Breast epithelium (tissue), 4 donors: ENCODE measurements at places on chromosomes 5 and 9. TPM values are rescaled to one million over a fixed set of nuclear protein-coding genes. Genes with fewer than 3 reads are reported as not detected.

DNA sequence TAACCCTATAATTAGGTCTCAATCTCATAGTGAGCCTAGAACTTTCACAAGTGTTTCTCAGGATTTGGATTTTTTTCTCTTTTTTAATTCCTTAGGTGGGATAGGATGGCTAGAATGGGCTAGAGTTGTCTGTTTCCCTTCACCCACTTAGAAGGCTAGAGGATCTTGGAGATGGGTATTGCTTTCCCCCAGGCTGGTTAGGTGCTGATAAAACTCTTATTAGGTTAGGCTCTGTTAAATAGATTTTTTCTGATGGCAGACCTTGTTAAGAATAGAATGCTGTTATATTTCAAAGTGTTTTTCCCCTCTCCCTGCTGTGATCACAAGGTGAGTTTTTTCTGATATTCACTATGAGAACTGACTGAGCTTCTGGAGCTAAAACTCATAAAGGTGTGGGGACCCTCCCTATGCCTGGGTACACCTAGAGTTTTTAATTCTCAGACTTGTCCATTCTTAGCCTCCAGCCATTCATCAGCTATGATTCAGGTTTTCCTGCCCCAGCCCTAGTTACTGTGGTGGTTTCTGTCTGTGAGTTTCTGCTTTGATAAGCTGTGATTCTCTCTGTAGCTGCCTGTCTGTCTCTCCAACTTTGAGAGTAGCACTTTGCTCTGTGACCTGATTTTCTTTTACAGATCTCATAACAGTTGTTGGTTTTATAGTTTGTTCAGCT is 132.4 kb downstream of the HACD4 start:
- H3K27ac ChIP-seq, result no peak overlapping the region
- H3K27me3 ChIP-seq, result no peaks in the 10 kb centered on the region
- no peak for DNase-seq
- no peaks in the 10 kb centered on the region for H3K4me1 ChIP-seq
- no peak overlapping the region for H3K4me3 ChIP-seq
- H3K36me3 ChIP-seq, result no peaks in the 10 kb centered on the region

DNA sequence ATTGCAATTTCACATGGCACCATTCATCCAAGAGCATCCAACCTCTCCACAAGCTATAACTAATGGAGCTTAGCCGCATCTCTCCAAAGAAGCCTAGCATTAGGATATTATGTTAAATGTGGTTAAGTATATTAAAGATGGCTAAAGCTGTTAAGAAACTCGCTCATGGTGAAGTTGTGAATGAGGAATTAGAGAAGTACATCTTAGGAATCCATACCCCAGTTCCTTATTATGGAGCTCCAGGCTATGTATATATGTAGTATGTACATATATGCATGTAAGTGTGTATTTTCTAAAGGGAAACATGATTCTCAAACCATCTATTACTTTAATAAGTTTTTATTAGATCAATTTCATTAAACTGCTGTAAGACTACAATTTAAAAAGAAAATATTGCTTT is 26.4 kb downstream of the LURAP1L start:
- no peaks in the 10 kb centered on the region for H3K27me3 ChIP-seq
- H3K4me3 ChIP-seq, result no peak overlapping the region
- H3K27ac ChIP-seq, result no peak overlapping the region
- no peaks in the 10 kb centered on the region for H3K4me1 ChIP-seq
- DNase-seq, result no peak

GRCh38 chr9:21919377-21920362 is 74.5 kb downstream of the CDKN2A start:
- no peak overlapping the region for H3K4me3 ChIP-seq
- H3K36me3 ChIP-seq, result no peaks in the 10 kb centered on the region
- no peak for DNase-seq

DNA sequence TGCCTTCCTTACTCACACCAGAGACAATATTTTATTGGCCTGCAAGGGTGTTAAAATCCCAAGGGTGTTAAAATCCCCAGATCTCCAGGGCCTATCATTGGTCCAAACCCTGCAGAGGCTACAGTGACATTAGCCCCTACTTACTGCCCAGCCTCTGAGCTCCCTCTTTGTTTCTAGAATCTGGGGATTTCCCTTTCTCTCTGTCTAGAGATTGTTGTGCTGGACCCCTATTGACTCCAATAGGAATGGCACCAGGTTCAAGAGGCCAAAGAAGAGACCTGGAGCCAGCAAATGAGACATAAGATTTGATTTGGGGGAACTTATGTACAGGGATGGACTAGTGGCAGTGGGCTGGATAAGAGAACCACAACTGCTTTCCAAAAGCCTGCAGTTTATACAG is 53.3 kb upstream of the ZBED3 start:
- no peaks in the 10 kb centered on the region for H3K4me1 ChIP-seq
- no peak overlapping the region for H3K4me3 ChIP-seq
- no peak overlapping the region for H3K27ac ChIP-seq

GRCh38 chr9:4792054-4792571 is 631 bp upstream of the RCL1 start:
- no peaks in the 10 kb centered on the region for H3K27me3 ChIP-seq
- H3K4me3 ChIP-seq, result peak overlapping the region; percentile 74
- no peaks in the 10 kb centered on the region for H3K36me3 ChIP-seq
- peaks cover 6% of the 10 kb centered on the region for H3K4me1 ChIP-seq
- no peak for DNase-seq
- H3K27ac ChIP-seq, result peak overlapping the region; percentile 48

DNA sequence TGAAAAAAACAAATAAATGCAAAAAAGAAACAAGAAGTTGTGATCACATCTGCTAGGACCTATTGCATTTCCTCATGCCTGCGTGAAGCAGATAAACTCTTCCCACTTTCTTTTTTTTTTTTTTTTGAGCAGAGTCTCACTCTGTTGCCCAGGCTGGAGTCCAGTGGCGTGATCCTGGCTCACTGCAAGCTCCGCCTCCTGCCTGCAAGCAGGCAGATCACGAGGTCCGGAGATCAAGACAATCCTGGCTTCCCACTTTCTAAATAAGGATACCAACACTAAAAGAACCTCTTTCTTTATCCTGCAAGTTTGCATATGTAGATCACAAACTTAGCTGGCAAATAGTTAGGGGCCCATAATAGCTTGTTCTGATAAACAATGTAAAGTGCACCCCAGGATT is 128.6 kb downstream of the ASTN2 start:
- no peak overlapping the region for H3K4me3 ChIP-seq
- no peak overlapping the region for H3K27ac ChIP-seq
- no peaks in the 10 kb centered on the region for H3K4me1 ChIP-seq
- no peak for DNase-seq
- no peaks in the 10 kb centered on the region for H3K27me3 ChIP-seq

DNA sequence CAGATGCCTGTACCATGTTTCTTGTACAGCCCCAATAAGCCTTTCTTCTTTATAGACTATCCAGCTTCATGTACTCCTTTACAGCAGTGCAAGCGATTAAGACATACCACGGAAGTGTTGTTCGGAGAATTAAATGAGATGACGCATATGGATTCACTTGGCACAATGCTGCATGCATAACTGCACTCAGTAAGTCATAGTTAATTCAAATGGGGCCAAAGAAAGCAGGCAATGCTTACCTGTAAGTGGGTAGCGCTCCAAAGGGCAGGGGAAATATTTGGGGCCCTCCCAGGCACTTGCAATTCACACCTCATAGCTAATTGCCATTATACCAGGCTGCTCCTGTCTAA is 7.7 kb upstream of the ADRA1B start:
- no peak overlapping the region for H3K4me3 ChIP-seq
- no peaks in the 10 kb centered on the region for H3K36me3 ChIP-seq
- H3K4me1 ChIP-seq, result peaks cover 4% of the 10 kb centered on the region
- no peak overlapping the region for H3K27ac ChIP-seq
- peaks cover 7% of the 10 kb centered on the region for H3K27me3 ChIP-seq
- DNase-seq, result no peak

DNA sequence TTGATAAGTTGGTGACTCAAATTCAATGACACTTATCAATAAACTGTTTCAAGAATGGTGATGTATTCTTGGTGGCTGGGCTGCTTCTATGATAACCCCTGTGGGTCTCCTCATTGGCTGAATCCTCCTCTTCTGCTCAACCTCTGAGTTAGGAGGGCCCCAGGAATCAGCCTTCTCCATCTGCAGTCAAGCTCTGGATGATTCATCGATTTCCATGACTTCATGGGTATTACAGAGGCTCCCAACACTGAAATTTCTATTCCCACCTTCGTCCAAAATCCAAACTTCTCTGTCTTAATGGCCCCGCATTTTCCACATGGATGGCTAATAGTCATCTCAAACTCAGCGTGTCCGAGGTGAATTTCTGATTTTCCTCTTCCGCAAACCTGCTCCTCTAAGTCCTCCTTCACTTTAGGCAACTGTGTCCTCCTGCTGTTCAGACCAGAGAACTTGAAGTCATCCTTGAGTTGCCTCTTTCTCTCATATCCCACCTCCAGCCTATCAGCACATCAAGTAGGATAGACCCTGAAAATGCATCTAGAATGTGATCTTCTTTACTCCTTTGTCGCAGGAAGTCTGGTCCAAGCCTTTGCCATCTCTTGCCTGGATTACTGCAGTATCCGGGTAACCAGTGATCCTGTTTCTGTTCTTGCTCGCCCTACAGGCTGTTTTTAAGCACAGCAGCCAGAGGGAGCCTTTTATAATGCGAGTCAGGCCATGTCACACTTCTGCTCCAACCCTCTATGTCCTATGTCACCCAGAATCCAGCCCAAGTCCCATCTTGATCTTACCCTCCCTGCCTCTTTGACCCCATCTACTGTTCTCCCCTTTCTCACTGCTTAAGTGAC is 41.4 kb upstream of the IL7R start:
- no peaks in the 10 kb centered on the region for H3K27me3 ChIP-seq
- H3K27ac ChIP-seq, result no peak overlapping the region
- no peaks in the 10 kb centered on the region for H3K4me1 ChIP-seq
- no peak overlapping the region for H3K4me3 ChIP-seq

DNA sequence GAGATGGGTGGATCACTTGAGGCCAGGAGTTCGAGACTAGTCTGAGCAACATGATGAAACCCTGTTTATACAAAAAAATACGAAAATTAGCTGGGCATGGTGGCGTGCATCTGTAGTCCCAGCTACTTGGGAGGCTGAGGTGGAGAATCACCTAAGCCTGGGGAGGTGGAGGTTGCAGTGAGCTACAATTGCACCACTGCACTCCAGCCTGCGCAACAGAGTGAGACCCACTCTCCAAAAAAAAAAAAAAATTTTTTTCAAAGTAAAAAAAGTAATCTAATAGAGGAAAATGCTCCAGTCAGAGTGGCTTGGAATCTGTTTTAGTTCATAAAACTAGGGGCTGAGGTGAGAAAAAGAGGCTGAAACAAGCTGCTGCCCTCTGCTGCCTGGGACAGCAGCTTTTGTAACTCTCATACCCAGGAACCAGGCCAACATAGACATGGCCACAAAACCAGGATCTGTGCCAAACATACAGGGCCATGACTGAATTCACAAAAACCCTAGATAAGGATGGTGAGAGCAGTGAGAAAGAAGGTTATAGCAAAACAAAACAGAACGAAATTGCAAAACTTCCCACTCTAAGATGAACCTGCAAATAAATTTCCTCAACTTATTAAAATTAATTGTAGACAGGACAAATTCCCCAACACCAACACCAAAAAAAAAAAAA is 13.1 kb upstream of the DCAF12 start:
- H3K27ac ChIP-seq, result no peak overlapping the region
- H3K4me1 ChIP-seq, result no peaks in the 10 kb centered on the region
- no peak overlapping the region for H3K4me3 ChIP-seq
- H3K36me3 ChIP-seq, result no peaks in the 10 kb centered on the region
- no peak for DNase-seq

DNA sequence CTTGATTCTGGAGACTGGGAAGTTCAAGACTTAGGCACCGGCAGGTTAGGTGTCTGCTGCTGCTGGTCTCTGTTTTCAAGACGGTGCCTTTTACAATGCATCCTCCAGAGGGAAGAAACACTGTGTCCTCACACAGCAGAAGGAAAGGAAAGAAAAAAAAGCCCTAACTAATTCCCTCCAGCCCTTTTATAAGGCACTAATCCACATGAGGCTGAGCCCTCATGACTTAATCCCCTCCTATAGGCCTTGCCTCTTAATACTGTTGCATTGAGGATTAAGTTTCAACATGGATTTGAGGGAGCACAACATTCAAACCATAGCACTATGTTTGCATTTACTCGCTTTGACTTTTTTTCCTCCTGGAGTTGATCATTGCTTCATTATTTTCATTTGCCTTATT is 585.9 kb downstream of the TLR4 start:
- H3K4me3 ChIP-seq, result no peak overlapping the region
- DNase-seq, result no peak
- H3K27ac ChIP-seq, result no peak overlapping the region

CYLC2 gene
- not detected for total RNA-seq

ASPN gene
- 6.2 TPM for total RNA-seq

SLC6A19 gene
- total RNA-seq, result not detected
